ENCODE measurements at places on chromosomes 1 and 21. TPM values are rescaled to one million over a fixed set of nuclear protein-coding genes. Genes with fewer than 3 reads are reported as not detected.

The DR1 gene
- total RNA-seq = 59.6 TPM

The KANK4 gene
- total RNA-seq = 0.57 TPM

The PPIE gene
- total RNA-seq = 36.9 TPM

The KRTAP27-1 gene
- not detected for total RNA-seq

The KCNQ4 gene
- total RNA-seq = 2.2 TPM

The TCEA3 gene
- 45.6 TPM for total RNA-seq

The SAMD13 gene
- not detected for total RNA-seq

The CAMK1G gene
- total RNA-seq = not detected

The CHD5 gene
- 0.04 TPM for total RNA-seq

The RPE65 gene
- not detected for total RNA-seq

The RBP7 gene
- 20.6 TPM for total RNA-seq

The SIK1 gene
- 124 TPM for total RNA-seq

The STUM gene
- 2.8 TPM for total RNA-seq

The ATF3 gene
- total RNA-seq = 71.6 TPM

The RTCA gene
- total RNA-seq = 16.3 TPM

The DENND2C gene
- total RNA-seq = 59.6 TPM

The ADAMTS5 gene
- 7.8 TPM for total RNA-seq

The HMGB4 gene
- not detected for total RNA-seq

The SPATA21 gene
- total RNA-seq = not detected

The OR2L3 gene
- not detected for total RNA-seq

The RYR2 gene
- total RNA-seq = 0.42 TPM
